ENCODE measurements at places on chromosomes 6 and 20.

GRCh38 chr6:1593958-1594314 is 15.8 kb upstream of the FOXC1 start:
- DNase-seq = no peak

DNA sequence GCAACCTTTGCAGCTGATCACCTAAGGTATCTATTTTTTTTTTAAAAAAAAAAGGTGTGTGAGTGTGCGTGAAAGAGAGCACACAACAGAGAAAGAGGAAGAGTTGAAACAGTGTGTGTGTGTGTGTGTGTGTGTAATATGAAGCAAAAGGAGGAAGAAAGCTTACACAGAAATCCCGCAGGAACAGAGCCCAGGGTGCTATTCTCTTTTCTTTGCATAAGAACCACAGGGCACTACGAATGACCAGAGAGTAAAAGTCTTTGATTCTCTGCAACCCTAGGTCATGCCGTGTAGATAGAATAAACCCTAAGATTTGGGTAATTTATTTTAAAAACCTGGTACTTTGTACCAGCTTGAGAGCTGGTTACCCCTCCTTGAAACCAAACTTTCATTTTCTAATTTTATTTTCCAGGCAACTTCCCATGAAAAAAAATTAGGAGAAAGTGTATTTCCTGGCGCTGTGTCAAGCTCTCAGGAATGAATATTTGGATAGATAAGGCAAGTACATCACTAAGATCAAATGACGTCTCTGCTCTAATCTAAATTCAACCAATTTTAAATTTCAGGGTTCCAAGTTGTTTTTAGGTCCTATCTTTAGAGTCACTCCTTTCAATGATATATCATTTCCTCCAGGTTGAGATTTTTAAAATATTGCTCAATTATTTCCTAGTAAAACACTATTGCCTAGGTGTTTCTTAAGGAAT is 47.9 kb upstream of the ID4 start:
- no peak for DNase-seq

DNA sequence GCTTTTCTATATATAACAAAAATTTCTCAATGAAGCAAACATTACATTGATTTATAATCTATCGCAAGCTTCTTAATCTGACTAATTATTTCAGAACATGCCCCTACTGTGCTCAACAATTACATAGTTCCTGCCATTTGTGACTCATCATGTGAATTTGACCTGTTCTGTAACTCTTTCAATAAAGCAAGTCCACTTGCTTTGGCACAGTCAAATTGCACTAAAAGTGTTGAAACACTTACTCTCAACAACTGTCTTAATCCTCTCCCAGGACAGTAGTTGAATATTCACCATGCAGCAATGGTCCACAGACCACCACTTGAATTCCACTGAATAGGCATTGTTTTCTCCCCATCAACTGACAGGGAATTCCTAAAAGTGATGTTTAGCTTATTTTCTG is 67.7 kb upstream of the SPTLC3 start:
- DNase-seq = no peak

GRCh38 chr20:64137598-64138031 is 26.6 kb upstream of the MYT1 start:
- DNase-seq = no peak

GRCh38 chr6:20978151-20978614 is 443.9 kb downstream of the CDKAL1 start:
- no peak for DNase-seq

DNA sequence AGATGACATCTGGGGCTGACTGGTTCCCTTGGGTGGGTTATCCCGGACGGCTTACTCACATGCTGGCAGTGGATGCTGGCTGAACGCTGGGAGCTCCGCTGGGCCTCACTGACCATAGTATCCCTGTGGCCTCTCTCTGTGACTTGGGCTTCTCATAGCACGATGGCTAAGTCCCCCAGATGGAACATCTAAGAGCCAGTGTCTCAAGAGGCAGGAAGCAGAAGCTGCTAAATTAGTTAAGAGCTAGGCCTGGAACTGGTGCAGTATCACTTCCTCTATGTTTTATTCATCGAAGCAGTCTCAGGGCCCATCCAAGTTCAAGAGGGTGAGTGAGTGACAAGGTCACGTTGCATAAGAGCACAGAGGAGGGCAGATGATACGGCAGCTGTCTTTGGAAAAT is 116.5 kb upstream of the LAMP5 start:
- no peak for DNase-seq

DNA sequence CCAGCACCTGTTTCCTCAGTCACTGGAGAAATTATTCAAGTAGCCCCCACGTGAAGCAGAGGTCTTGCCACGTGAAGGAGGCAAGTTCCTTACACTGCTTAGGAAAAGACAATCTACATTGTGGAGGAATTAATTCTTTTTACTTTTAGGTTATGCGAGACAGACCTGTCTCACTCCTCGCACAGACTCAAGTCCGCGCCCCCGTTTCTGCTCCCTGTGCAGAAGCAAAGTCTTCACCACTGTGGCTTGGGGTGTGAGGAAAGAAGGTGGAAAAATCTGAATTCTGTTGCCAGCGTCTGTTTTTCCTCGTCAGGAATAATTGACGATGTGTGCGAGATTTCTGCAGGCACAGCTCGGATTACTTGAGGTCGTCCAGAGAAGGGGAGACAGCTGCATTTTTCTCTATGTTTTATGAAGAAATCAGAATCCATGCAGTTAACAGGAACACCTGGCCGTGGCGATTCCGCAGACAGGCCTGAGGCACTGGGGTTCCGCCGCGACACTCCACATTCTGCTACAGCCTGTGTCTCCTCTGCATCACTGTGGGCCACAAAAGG is 185.1 kb downstream of the SMOC2 start:
- DNase-seq = no peak

- no peak for DNase-seq
Observed at GRCh38 chr6:113713665-113714064, 143.5 kb upstream of the MARCKS start.

DNA sequence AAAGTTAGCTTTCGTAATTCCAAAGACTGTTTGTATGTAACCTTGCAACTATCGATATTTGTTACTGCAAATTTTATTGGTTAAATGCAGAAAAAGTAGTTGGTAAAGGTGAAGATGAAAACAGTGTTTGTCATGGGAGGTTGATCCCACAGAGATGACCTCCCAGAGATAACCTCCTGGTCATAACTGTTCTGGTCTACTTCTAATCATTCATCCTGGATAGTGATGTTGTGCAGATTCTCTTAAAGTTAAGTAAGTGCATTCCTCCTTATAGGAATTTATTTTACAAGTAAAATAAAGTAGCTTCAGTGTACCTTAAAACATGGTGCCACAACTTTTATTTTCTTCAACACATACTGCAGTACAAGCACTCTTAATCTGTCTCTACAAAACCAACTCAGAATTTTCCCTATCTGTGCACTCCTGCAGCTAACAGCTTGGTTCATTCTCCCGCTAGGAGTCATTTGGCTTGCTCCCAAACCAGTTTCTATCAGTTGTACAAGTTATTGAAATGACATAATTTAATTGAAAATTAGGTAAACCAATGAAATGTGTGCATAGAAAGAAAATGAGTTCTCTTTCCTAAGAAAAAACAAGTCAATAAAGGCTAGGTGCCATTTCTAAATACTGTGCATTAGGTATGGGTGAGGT is 19.2 kb downstream of the METTL24 start:
- DNase-seq = no peak

DNA sequence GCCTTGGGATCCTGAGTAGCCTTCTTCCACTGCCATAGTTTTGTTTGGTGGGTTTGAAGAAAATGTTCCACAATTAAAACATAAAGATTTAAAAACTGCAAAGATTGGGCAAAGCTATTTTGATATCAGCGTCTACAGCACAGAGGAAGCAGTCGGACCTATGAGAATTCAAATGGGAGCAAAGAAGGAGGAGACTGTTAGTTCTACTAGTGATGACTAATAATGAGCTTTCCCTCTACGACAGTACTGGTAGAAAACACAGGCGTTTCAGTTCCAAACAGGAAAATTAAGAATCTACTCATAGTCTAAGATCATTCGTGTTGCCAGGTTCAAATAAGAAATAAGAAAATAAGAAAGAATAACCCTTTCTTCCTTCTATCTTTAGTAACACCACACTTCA is 121.2 kb downstream of the INSM1 start:
- no peak for DNase-seq

DNA sequence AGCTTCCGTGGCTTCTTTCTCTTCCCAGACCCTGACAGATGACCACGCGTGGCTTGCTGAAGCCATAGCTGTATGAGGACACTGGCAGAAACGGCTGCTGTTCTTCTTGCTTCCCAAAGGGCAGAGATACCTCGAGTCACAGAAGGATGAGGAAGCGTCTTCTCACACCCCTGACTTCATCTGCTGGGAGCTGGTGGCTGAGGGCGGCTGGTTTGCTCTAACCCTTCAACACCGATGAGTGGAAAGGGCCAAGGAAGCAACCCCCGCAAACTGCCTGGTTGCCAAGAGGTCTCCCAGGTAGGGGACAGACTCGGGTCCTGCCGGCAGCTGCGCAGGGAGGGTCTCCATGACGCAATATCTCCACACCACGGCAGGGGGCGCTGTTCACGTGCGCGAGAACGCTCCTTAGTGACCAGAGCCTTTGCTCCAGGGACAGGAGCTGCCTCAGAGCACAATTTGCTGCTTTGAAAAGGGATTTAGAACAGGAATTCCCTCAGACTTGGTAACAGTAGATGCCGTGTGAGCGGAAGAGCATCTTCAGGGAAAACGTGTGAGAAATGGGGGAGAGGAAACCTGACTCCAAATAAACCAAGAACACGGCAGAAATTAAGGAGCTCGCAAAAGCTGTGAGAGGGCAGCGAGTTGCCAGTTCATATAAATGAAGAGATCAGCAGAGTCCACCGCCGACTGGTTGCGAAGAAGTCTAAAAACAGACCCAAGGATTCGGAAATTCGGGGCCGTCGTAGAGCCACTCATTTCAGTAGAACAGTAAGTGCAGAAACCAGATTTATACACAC is 80.2 kb downstream of the ERMARD start:
- peak; percentile 61 for DNase-seq

- peak; percentile 41 for DNase-seq
Observed at GRCh38 chr6:33683051-33683571, 28.4 kb downstream of the UQCC2 start.

DNA sequence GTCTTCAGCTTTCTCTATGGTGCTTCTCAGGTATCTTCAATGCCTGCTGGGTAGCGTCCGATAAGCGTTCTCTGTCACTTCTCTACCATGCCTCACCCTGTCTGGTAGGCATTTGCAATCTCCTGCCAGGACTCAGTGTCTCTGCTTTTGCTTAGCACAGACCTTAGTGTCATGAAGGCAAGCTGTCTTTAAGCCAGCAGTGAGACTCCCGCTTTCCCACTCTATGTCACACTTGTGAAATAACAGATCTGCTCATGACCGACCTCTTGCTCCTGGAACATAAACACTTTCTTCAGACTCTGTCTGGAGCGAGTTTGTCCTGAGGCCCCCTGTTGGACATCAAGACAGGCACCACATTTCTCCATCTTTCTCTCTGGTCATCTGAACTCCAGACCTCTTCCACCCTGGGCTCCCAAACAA is 17.0 kb downstream of the ADGRB3 start:
- DNase-seq = no peak

DNA sequence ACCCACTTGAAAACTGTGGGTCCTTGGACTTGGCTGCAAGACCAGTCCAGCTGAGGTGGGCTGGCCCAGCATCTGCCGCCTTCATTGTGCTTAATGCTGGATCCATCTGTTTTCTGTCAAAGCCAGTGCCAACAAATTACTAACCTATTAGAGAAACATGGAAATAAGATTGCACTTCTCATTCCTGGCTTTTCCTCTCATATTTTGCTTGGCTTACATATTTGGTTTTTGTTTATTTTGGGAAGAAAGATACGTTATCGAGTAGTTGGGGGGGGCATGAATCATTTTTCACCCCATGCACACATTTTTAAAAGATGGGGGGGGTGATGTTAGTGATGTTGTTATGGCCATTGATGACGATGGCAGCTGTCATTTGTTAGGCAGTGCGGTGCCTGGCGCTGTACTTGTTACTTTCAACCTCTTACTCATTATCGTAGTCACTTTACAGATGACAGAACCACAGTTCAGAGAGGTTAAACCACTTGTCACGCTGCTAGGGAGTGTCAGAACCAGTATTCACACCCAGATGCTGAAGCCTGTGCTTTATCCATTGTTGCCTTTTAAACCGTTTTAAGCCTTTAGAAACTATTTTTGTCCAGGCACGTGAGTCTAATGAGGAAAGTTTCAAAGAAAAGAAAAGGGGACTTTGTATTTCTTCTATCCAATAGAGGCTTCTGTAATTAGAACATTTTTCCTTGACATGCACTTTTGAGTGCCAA is 180.0 kb downstream of the TMEM242 start:
- peak; percentile 38 for DNase-seq

- DNase-seq = no peak
Observed at GRCh38 chr6:112503091-112503596, 156.0 kb downstream of the RFPL4B start.

GRCh38 chr6:64930681-64931080 is 776.3 kb downstream of the EYS start:
- no peak for DNase-seq

DNA sequence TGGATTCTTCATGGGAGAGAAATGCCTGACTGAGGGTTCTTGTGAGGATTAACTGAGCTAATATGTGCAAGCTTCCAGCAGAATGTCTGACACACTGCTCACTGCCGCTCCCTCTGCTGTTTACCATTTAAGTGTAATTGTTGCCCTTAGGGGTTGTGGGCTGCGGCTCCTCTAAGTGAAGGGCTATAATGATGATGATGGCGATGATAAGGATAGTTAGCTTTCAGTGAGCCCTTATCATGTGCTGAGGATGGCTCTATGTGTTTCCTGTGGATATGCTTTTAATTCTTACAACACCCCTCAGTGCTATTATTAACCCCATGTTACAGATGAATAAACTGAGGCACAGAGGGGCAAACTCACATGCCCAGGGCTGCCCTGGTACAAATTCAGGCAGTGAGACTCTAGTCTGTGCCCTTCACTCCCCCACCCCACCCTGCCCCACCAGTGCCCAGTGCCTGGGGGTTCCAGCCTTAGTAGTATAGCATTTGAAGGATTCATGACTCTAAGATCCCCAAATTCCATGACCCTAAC is 33.4 kb downstream of the TGM2 start:
- DNase-seq = no peak

DNA sequence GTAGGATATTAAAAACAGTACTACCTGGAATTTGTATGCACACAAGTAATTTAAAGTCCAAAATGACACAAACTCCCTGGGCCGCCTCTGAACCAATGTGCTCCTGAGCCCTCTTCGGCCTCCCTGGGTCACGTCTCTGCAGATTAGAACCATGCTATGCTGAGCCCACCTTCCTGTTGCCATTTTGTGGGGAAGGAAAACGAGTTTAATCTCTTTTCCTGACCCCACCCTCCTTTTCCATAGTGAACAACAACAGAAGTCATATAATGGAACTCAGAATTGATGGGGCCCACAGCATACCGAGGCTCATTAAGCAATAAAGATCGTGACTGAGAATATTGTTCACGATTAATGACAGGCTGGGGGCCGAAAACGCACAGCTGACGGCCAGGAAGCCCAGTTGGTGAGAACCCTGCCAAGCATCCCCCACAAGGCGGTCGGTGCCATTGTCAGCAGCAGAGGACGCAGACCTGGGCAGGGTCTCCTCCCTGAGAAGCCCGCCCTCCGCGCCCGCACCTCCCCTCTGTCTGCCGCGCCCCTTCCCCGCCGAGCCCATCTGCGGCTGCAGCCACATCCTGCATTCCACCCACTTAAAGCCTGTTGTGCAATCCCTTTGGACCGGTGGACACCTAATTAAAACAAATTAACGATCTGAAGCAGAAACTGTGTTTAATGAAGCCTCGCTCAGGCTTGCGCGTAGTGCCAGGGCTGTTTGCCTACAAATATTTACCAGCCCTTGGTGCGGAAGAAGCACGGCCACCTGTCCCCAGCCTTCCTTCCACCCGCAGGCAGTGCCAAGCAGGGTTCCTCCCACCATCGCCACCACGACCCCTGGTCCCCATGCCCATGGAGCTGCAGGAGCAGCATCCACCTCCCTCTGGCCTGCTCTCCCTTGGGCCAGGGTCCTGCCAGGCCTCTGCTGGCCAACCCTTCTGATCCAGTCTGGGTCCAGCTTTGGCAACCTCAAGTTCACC is 68.1 kb downstream of the DLL1 start:
- DNase-seq = no peak

Data from CD4-positive, alpha-beta T cell treated with Interleukin-15 for 4 hours (primary cell).